ENCODE measurements at places on chromosomes 5 and 9.

DNA sequence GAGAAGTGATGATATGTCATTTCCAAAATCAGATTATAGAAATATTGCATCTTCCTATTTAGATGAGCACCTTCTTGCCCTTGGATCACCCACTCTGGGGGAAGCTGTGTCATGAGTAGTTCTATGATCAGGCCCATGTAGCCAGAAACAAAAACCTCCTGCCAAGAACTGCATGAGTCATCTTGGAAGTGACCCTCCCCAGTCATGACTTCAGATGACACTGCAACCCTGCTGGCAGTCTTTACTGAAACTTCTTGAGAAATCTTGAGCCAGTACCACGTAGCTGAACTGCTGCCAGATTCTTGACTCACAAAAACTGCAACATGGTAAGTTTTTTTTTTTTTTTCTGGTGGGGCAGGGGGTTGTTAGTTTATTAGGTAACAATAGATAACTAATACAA, 439.6 kb upstream of the PTGER4 start:
- no peak for DNase-seq

DNA sequence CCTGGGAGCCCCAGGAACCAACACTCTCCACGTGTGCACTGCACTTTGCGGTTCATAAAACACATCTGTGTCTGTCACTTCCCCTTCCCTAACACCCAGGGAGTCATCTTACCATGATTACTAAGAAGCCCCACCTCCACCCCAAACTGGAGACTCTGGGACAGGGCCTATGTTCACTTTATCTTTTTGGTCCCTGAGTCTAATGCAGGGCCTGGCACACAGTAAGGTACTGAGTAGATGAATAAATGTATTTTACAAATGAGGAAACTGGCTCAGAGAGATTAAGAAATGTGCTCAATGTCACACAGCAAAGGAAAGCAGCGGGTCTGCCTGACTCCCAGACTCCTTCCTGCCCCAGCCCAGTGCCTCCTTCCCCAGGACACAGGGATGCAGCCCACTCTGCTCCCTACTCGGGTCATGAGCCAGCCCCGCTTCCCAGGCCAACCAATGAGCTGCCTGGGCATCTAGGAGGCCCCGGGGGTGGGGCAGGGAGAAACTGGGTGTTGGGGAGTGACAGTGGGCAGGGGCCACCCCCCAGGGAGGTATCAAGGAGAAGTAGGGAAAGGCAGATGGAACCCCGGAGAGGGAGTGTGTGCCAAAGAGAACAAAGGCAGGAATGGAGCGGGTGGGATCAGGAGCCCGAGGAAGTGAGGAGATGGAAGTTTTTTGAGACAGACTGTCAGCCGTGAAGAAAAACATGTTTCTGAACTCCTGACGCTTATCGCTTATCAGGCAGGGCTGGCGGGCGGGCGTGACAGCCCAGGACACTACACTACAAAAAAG, 30.5 kb downstream of the SHB start:
- DNase-seq = no peak

GRCh38 chr5:77177576-77177975, 32.9 kb upstream of the PDE8B start:
- DNase-seq = no peak

DNA sequence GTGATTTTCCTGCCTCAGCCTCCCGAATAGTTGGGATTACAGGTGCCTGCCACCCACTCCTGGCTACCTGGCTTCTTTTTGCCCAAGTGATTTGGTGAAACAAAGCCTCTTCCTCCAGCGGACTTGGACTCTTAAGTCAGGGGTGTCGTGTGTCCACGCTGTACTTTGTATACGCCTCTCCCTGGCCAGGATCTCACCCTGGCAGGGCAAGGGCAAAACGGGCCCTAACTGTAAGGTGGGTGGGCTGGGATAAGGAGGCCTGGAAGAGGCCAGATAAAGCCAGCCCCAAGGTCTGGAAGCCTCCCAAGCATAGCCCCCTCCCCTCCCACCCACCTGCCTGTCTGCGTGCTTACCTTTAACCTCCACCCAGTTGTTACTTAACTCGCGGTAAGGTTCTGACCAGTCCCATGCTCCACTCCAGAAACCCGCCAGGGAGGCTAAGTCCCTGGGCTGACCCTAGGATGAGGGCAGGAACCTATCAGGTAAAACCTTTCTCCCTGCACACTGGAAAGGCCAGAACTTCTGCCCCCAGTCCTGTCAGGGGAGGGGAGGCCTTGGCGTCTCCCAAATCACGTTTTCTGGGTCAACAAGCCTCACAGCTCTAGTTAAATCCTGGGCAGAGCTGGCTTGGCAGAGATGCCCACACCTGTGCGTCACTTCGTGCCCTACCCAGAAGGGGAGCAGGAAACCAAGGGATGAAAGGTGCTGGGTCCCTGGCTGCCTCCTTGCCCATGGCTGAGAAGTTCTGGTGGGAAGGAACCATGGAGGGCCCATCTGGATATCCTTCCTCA, 8.4 kb downstream of the CDK9 start:
- no peak for DNase-seq

DNA sequence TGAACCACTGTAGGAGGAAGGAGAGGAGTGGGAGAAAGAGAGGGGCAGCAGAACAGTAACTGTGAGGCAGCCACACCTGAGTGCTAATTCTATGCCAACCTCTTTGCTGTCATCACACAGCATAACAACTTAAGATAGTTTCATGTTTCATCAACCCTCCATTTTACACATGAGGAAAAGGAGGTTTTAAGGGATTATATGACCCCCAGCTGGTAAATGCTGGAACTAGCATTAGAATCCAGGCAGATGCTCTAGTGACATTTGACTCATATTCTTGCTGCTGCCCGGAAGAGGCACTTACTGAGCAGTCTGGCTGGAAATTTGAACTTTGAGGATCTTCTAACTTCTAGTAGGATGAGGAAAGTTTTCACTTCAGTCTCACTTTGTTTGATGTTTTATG, 24.1 kb upstream of the VLDLR start:
- DNase-seq = no peak

DNA sequence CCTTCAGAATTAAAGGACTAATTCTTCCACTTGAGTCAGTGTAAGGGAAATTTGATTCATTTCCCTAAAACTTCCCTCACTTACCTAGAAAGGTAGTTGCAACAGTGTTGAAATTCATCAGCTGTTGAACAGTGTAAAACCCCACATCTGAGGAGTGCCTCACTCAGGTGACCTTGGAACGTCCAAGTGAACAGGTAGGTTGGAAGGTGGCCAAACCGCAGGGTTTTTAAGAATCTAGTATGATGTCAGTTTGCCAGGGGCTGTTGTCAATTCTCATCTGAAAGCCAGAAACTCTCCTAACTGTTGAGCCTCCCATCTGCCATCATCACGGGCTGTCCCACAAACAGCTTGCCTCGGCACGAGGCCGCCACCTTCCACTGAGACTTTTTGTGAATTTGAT, 105.7 kb downstream of the TMEM174 start:
- no peak for DNase-seq

GRCh38 chr5:156824800-156825199, 25.3 kb upstream of the PPP1R2B start:
- no peak for DNase-seq

DNA sequence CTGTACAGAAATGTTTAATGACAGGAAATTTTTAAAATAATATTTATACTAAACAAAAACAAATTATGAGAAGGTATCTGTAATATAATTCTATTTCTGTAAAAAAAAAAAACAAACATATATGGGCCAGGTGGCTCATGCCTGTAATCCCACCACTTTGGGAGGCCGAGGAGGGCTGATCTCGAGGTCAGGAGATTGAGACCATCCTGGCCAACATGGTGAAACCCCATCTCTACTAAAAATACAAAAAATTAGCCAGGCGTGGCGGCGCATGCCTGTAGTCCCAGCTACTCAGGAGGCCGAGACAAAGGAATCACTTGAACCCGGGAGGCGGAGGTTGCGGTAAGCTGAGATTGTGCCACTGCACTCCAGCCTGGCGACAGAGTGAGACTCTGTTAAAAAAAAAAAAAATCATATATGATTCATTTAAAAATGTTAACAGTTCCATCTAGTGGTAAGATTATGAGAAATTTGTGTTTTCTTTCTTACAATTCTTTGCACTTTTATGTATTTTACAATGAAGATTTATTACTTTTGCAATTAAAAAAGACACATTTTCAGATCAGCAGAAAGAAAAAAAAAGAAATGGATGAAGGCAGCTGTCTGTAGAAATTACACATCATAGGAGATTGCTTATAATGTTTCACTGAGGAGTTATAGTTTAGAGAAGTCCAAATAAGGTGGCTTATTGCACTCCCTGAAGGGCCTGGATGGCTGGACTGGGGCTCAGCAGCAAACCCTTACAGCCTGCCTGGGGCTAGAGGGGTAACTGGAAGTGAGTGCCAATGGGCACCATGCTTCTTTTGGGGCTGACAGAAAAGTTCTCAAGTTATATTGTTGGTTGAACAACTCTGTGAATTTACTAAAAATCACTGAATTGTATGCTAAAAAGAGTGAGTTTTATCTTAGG, 20.3 kb downstream of the C9orf153 start:
- no peak for DNase-seq

- DNase-seq = no peak
Observed at GRCh38 chr5:80491296-80491695, 3.4 kb downstream of the FAM151B start.

All from left forelimb (tissue), 1 donor.